ENCODE measurements at places on chromosomes 13 and 19.
A peak's percentile ranks its signal among the peaks of the same experiment; 100 is the strongest.

DNA sequence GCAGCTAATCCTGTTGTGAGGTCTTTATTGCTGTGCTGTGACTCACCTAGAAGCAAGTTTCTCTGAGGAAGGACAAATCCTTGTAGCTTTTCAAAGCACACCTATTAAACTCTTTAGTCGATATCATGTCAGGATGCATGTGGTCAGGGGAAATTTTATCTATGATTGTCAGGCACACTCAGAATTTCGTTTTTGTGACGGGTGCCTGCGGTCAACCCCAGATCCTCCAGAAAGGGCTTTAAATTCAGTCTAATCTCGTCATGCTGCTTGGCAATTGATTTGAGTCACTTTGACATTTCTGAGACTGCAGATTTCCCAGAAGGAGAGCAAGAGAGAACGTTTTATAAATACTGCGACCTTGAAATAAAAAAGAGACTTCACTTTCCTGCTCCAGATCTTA is 316.9 kb downstream of the FGF9 start:
- DNase-seq, result no peak

- DNase-seq, result no peak
Measured at GRCh38 chr13:22175241-22175640, 504.4 kb downstream of the FGF9 start.

DNA sequence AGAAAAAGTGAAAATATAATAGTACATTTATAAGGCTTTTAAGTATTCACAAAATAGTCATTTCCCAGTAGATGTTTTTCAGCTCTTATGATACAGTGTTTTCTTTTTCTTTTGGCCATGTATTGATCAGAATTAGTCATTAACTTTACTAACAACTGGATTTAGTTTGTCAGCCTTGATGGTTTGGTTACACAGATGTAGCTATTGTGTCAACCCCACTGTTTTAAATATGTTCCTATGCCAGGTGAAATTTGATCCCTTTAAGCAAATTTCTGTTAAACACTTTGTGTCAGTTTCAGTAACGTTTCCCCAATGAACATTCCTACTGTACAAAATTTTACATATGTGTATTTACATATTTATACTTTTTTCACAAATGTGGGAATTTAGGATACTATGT is 261.5 kb upstream of the STARD13 start:
- DNase-seq, result no peak

GRCh38 chr13:99978799-99979452 is 2.7 kb upstream of the ZIC2 start:
- DNase-seq, result peak; percentile 62

- DNase-seq, result no peak
Measured at GRCh38 chr13:43908156-43909126, 28.7 kb downstream of the LACC1 start.

DNA sequence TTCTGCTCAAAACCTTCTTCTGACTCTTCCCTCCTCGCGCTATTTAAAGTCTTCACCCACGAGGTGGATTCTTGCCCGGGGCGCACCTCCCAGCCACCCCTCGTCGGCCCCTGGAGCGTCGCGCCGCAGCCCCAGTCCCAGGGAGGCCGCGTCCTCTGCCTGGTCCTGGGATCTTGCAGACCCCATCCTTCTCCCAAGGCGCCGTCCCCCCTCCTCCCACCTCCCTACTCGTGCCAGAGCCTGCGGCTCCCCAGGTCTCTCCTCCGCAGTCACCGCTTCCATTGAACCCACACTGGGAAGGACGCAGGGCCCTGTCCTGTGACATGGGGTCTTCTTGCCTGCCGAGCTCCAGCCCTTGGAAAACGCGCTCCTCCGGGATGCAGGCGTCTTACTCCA is 486 bp downstream of the ZNF808 start:
- DNase-seq, result no peak

DNA sequence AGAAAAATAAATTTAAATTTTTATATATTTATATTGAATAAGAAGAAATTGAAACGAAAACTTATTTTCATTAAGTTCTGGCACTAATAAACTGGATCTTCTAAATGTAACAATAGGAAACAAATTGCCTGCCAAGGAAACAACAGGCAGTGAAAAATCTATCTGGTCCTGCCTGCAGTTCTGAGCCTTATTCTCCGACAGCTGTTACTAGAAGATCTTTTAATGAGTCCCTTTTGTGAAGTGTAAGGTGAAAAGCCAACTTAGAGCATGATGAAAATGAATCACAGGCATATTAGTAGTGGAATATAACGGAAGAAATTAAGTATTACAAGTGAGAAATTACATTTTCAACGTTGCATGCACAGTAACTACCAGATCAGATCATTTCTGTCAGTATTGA is 1002.7 kb upstream of the PCDH20 start:
- no peak for DNase-seq

GRCh38 chr13:114148521-114148855 is 16.1 kb upstream of the RASA3 start:
- DNase-seq, result peak; percentile 92

DNA sequence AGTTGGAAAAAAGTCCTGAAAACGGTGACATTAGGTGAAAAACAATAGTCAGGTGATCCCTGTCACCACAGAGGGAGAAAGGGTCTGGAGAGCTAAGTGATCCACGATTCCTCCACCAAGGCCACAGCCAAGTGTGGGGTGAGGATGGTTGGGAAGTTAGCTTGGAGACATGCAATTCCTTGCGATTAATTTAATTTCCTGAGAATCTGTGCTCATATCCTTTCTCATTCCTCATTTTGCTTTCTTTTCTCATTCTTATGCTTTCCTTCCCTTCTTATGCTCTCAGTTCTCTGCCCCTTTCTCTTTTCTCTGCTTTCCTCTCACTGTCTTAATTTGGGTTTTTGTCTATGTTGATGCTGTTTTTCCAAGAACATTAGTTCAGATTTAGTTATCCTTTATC is 68.8 kb downstream of the GPC5 start:
- no peak for DNase-seq

GRCh38 chr13:35732565-35732964 is 256.1 kb upstream of the MAB21L1 start:
- no peak for DNase-seq

DNA sequence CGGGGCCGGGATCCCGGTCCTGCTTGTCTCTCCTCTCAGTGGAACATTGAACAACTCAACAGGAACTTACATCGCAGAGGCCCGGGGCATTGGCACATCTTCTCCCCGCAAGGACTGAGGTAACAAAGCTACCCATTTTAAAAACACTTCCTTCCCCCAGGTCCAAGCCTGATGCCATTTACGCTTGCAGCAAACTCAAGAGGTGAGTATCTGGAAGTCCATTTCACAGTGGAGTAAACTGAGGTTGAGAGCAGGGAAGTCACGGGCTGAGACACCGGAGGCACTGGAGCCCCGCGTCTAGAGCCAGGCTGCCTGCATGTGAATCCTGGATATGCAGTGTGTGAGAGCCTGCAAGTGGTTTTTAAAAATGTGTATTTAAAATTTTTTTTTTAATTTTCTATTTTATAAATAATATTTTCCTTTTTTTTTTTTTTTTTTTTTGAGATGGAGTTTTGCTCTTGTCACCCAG is 492 bp upstream of the PGLYRP1 start:
- no peak for DNase-seq

- no peak for DNase-seq
Measured at GRCh38 chr13:67421475-67421874, 191.3 kb upstream of the PCDH9 start.

- no peak for DNase-seq
Measured at GRCh38 chr13:105016266-105016665, 1519.2 kb downstream of the EFNB2 start.

GRCh38 chr19:10965398-10965797 is 4.6 kb downstream of the SMARCA4 start:
- no peak for DNase-seq

GRCh38 chr13:47858042-47859025 is 142.7 kb downstream of the SUCLA2 start:
- no peak for DNase-seq

DNA sequence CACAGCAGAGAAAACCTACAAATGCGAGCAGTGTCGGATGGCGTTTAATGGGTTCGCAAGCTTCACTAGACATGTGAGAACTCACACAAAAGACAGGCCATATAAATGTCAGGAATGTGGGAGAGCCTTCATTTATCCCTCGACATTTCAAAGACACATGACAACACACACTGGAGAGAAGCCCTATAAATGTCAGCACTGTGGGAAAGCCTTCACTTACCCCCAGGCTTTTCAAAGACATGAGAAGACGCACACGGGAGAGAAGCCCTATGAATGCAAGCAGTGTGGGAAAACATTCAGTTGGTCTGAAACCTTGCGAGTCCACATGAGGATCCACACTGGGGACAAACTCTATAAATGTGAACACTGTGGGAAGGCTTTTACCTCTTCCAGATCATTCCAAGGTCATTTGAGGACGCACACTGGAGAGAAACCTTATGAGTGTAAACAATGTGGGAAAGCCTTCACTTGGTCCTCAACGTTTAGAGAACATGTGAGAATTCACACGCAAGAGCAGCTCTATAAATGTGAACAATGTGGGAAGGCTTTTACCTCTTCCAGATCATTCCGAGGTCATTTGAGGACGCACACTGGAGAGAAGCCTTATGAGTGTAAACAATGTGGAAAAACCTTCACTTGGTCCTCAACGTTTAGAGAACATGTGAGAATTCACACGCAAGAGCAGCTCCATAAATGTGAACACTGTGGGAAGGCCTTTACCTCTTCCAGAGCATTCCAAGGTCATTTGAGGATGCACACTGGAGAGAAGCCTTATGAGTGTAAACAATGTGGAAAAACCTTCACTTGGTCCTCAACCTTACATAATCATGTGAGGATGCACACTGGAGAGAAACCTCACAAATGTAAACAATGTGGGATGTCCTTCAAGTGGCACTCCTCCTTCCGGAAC is 16.8 kb downstream of the ZNF57 start:
- DNase-seq, result peak; percentile 2

GRCh38 chr13:30647824-30648521 is 30.3 kb downstream of the USPL1 start:
- no peak for DNase-seq

- DNase-seq, result no peak
Measured at GRCh38 chr13:50936679-50937078, 27.1 kb downstream of the RNASEH2B start.

- DNase-seq, result no peak
Measured at GRCh38 chr19:56103027-56103614, 18.0 kb downstream of the ZNF787 start.

- no peak for DNase-seq
Measured at GRCh38 chr19:39596911-39597310, 5.4 kb upstream of the LGALS13 start.

DNA sequence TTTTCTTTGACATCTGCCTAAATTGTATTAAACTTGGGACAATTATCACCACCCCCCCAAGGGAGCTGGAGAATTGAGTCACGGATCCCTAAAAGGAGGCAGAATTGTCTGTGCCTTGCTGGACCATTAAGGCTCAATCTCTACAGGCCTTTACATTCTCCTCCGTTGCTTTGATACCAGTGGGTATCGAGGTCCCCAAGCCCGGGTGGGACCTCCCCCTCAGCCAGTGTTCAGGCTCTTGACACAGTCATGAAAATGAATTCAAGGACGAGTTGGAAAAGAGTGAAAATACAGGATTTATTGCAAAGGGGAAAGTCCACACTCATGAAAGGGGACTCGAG is 5.6 kb downstream of the PPP1R15A start:
- DNase-seq, result no peak

- DNase-seq, result no peak
Measured at GRCh38 chr19:11168568-11168967, 13.0 kb upstream of the SPC24 start.

- no peak for DNase-seq
Measured at GRCh38 chr19:51507640-51508058, 6.0 kb upstream of the SIGLEC12 start.

DNA sequence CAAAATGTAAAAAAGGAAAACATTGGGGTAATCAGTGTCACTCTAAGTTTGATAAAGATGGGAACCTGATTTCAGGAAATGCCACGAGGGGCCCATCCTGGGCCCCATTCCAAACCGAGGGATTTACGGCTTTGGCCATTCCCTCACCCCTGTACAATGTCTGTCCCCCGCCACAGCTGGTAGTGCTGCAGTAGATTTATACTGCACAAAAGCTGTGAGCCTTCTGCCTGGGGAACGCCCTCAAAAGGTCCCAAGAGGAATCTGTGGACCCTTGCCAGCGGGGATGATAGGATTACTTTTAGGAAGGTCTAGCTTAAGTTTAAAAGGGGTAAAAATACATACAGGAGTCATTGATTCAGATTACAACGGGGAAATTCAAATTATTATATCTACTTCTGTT is 173.4 kb upstream of the SGCG start:
- no peak for DNase-seq

GRCh38 chr13:83796364-83796763 is 85.9 kb downstream of the SLITRK1 start:
- DNase-seq, result no peak

GRCh38 chr13:107291875-107292274 is 723.9 kb upstream of the ARGLU1 start:
- DNase-seq, result no peak

DNA sequence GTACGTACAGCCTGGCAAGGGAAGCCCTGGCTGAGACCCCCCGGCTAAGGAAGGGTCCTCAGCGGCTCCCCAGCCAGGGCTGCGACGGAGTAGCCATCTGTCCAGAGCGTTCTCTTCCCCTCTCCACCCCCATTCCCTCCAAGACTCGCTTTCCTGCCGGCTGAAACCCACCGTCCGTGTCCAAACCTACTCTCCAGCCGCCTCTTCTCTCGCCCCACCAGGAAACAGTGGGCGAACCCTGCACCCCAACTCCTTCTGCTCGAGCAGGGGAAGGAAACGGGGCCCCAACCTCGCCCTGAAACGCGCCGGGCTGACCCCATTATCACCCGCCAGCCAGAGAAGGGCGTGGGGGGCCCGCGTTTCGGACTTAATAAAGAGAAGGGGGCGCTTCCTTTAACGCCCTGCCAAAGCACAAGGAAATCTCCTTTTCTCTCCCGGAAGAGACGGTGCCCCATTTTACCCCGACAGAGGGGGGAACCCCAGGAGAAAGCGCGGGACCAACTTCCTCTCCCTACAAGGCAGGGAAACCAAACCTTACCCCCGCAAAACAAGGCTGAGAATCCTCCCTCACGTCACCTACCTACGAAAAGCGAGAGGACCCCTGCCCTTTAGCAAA is 2.5 kb downstream of the ZC3H4 start:
- DNase-seq, result peak; percentile 83

DNA sequence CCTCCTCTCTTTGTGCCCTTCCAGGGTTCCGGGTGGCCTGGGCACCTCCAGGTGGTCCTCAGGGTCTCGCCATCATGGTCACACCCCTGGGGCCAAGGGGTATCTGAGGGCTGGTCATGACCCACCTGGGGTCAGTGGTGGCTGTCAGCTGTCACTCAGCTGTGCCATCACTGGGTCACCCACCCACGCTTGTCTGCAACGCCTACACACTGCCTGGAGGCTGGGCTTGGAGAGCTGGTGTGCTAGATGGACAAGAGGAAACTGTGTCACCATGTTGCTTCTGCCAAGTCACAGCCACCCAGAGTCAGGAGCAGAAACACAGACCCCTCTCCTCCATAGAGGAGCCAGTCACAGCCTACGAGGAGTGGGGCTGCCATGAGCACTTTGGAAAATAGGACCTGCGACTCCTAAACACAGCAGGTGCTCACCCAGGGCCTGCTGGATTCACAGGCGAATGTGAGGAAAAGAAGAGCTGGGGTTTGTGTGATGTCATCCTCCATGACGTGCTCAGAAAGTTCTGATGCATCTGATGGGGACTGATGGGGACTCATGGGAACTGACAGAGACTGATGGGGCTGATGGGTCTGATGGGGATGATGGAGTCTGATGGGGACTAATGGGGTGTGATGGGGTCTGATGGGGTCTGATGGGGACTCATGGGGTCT is 10.7 kb upstream of the GRTP1 start:
- DNase-seq, result peak; percentile 45

- no peak for DNase-seq
Measured at GRCh38 chr13:94006296-94006695, 473.2 kb downstream of the DCT start.

- no peak for DNase-seq
Measured at GRCh38 chr13:41645331-41645730, 188.0 kb downstream of the RGCC start.
